ENCODE measurements at places on chromosomes 4 and X. TPM values are rescaled to one million over a fixed set of nuclear protein-coding genes. Genes with fewer than 3 reads are reported as not detected.
A peak's percentile ranks its signal among the peaks of the same experiment; 100 is the strongest.

NIPAL1 gene
- total RNA-seq = 0.91 TPM

S100P gene
- total RNA-seq = not detected

PITX2 gene
- total RNA-seq = 21.7 TPM

TMPRSS11A gene
- total RNA-seq = not detected

EDA2R gene
- total RNA-seq = 2.1 TPM

SMIM14 gene
- 16.1 TPM for total RNA-seq

DCUN1D4 gene
- 65.2 TPM for total RNA-seq

ZFX gene
- 15.6 TPM for total RNA-seq

FMR1NB gene
- total RNA-seq = not detected

PRDM8 gene
- 8.5 TPM for total RNA-seq

CFAP47 gene
- not detected for total RNA-seq

DSPP gene
- total RNA-seq = not detected

GRCh38 chrX:22360129-22360528 lies 87.4 kb downstream of the CBLL2 start:
- no peak for DNase-seq

GRCh38 chr4:73836373-73837279 lies at the start of gene CXCL6:
Gene CXCL6 (plus strand): TSS chr4:73836678. CDS start chr4:73836751, 73 bp downstream.
- no peak for DNase-seq

- DNase-seq = peak; percentile 45
These were observed 27.8 kb upstream of the ADH7 start for GRCh38 chr4:99462875-99463464.

- DNase-seq = no peak
These were observed 410.6 kb downstream of the IL1RAPL1 start for GRCh38 chrX:28997706-28998463.

GRCh38 chrX:40467454-40467853 lies 113.3 kb upstream of the ATP6AP2 start:
- DNase-seq = no peak

GRCh38 chr4:147586637-147587036 lies 30.6 kb upstream of the TMEM184C start:
- DNase-seq = no peak

DNA sequence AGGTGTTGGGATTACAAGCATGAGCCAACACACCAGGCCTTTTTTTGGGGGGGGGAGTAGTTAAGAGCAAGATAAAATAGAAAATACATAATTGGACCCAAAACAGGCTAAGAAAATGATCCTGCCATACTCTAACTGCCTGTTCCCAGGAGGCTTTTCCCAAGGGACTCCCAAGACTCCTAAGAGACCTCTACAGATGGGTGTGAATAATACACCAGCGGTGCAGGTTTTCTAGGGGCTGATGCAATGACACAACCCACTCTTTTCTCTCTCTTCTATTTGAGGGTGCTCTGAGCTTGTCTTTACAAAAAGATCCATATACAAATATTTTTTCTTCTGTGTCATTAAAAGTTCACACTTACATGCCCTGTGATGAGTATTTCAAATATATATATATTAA lies 116.9 kb downstream of the RASL11B start:
- DNase-seq = no peak

- DNase-seq = no peak
These were observed 31.3 kb downstream of the HTRA3 start for GRCh38 chr4:8300832-8301231.

GRCh38 chr4:42280327-42281095 lies 116.8 kb upstream of the SHISA3 start:
- no peak for DNase-seq

- DNase-seq = no peak
These were observed 1.2 kb upstream of the TMEM47 start for GRCh38 chrX:34658326-34658725.

DNA sequence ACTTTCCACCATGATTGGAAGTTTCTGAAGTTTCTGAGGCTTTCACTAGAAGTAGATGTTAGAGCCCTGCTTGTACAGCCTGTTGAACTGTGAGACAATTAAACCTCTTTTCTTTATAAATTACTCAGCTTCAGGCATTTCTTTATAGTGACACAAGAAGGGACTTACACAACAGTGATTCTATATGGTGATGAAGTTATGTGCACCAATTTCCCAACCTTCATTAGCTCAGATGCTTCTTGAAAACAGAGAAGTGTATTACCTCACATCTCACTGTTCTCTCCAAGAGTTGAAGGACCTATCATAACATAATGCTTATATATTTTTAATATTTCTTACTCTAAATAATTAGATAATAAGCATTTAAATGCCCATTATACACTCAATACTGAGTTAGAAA lies 202.1 kb upstream of the ANXA10 start:
- no peak for DNase-seq

GRCh38 chr4:88933414-88934160 lies 123.4 kb downstream of the FAM13A start:
- DNase-seq = no peak

- DNase-seq = no peak
These were observed 20.2 kb upstream of the MED14 start for GRCh38 chrX:40755291-40756249.

DNA sequence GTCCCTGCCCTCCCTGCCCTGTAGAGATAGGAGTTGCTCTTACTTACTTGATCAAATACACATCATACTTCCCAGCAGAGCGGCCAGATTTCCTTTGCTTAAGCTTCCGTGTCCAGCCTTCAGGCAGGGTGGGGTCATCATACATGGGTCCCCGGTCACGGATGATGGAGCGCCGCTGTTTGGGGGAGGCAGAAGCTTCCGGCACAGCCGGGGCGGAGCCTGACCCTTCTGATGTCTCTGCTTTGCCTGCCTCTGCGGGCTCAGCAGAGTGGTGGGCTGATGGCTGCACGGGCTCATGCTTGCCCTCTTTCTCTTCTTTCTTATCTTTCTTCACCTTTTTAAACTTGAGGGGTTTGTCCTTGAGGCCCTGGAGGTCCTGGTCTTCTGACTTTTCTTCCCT lies 12.5 kb upstream of the IRAK1 start:
- DNase-seq = no peak

GRCh38 chr4:125750828-125751466 lies 436.2 kb downstream of the FAT4 start:
- peak; percentile 44 for DNase-seq

- DNase-seq = no peak
These were observed 103.5 kb downstream of the TMA16 start for GRCh38 chr4:163598028-163598427.

GRCh38 chr4:15245006-15245530 lies 182.8 kb upstream of the C1QTNF7 start:
- no peak for DNase-seq

DNA sequence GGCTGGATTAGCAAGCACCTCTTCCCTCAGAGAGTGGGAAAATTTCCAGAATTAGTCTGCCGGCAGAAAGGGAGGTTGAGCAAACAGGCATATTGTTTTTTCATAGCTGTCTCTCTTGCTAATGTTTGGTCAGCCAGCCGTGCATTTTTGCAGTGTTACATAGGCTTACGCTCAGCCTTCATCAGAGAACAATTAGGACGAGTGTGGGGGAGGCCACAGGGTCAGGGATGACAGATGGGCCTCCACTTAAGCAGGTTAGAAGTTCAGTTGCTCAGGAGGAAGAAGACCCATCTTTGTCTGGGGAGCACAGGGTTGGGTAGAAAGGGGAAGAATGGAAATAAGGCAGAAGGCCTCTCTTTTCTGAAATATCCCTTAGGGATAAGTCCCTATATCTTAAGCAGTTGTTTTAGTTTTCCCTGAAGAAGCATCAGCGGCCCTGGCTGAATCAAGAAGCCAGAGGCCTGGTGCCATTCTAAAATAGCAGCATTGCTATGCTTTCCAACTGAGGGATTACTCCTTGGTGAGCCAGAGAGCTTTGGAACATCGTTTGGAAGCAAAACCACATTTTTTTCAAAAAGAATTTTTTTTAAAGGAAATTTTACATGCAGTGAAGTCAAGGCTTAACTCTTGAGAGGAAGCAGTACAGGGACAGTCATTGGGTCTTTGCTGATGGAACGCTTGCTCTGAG lies 118.8 kb downstream of the SMIM20 start:
- DNase-seq = no peak

- no peak for DNase-seq
These were observed 104.7 kb upstream of the TTC29 start for GRCh38 chr4:147050356-147050765.

- DNase-seq = no peak
These were observed 200.5 kb downstream of the FAM133A start for GRCh38 chrX:93874554-93874953.

GRCh38 chr4:72991873-72992272 lies 77.6 kb downstream of the COX18 start:
- DNase-seq = no peak

- peak; percentile 57 for DNase-seq
These were observed 54.5 kb downstream of the LDB2 start for GRCh38 chr4:16843831-16844508.

DNA sequence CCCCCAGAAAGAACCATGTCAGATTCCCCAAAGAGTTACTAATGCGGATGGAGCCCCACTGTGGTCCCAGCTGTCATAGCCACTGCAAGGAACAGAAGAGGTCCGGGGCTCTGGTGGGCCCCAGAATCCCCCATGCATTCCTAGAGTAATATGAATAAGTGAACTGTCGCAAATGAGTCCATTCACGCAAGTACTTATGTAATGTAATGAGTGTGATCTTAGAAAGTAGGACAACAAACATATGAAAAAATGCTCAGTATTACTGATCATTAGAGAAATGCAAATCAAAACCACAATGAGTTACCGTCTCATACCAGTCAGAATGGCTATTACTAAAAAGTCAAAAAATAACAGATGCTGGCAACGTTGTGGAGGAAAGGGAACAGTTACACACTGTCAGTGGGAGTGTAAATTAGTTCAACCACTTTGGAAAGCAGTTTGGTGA lies 141.5 kb upstream of the RBPJ start:
- no peak for DNase-seq

- DNase-seq = no peak
These were observed 750 bp downstream of the ARMCX5 start for GRCh38 chrX:102599951-102600579.

DNA sequence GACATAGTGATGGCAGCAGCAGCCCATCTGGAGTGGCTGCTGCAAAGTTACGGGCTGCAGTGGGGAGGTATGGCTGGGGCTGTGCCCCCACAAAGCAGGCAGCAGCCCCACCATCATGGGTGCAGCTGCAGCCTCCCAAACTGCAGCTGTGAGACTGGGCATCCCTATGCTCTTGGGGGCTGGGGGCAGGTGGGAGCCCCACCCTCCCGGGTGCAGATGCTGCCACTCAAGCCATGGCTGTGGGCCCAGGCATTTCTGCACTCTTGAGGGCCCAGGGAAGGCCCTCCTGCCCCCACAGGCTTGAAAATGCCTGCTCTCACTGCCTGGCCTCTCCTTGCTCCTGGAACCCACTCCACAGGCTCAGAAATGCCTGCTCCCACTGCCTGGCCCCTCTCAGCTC lies 389.4 kb downstream of the TEX13C start:
- DNase-seq = no peak

DNA sequence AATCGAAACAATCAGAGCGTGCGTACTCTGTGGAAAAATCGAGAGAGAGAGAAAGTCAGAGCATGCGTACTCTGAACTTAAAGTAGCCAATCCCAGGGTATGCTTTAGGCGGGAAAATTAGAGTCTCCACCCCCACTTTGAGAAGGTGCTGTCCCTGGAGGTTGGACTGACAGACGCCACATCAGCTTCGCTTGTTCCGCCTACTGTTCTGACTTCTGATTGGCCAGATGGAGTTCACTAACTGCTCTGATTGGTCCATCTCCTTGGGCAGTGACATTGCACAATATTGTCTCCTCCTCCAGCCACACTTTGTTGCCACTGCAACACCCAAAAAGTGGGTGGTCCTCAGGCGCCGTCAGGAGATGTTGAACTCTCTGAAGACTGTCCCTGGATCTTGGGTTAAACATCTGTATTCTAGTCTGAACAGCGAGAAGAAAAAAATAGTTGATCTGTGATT lies at the start of gene SSX5:
Gene SSX5 (minus strand): TSS at position 51 of the 457 bp plus-strand sequence. CDS start 1,437 bp downstream, outside the sequence.
- DNase-seq = no peak

GRCh38 chrX:20515841-20516461 lies 249.2 kb upstream of the RPS6KA3 start:
- peak; percentile 79 for DNase-seq

DNA sequence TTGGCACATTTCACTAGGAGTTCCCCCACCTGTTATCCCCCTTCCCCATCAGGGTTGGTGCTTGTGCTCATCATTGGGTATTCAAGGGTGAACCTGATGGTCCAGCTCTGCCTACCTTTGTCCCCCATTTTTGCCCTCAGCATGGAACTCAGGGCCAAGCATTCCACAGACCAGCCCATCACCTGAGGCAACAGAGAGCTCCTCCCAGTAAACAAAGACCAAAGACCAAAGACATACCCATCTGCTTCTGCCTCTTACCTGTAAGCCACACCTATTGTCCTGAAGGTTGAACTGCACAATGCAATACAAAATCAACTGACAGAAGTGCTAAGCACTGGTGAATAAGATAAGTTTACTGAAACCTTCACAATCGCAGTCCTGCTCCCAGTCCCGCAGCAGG lies 237.5 kb downstream of the PAPSS1 start:
- no peak for DNase-seq

DNA sequence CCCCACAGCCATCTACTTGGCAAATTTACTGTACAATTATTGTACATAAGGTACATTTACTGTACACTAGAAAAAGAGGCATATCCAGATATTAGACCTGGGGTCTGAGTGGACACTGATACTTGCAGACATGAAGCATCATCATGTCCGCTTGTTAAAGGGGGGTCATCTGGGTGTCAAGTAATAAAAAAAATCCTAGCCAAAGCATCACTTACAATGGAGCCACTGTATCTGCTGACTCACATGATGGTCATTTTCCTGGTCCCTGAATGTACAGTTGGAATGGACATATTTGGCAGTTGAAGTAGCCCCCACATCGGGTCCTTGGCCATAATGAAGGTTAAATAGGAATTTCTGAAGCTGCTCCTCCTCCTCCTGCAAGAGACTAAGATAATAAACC lies 228.8 kb downstream of the THOC2 start:
- no peak for DNase-seq

- DNase-seq = no peak
These were observed 7.3 kb upstream of the IGFBP7 start for GRCh38 chr4:57117491-57117890.

DNA sequence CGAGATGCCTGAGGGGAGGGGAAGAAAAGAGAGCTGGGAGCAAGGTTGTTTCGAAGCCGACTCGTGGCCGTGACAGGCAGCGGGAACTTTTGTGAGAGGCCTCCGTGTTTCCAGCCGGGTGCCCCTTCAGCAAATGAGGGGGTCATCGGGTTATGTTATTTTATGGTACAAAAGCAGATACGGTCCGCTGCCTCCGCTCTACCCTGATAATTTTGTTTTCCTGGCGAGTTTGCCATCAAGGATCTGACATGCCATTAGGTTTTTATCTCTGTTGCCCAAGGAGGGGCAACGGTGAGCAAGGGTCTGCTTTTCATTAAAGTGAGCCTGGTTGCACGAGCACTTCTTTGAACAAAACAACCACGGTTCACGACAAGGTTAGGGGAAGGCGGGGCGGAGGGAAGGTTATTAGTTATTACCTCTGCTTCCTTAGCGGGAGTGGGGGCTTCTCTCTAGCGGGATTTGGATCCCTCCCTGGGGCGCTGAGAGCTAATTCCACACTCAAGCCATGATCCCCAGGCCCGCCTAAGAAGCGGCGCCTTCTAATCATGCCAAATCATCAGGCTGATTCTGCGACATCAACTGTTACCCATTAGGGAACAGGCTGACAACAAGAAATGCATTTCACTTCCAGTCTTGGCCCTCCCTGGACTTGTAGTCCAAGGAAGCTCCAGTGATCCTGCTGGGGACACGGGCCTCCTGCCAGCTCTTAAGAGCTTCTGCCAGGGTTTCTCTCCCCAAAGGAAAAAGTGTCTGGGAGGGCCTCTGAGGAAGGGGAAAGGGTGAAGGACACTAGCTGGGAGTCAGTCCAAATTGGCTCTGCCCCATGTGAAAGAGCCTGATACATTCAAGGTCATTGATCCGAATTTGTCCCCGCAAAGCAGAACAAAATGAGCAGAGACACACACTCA lies 617.7 kb downstream of the MID1IP1 start:
- DNase-seq = no peak

Measured in SJSA1 (cell line).